CD4-positive, alpha-beta T cell (primary cell): ENCODE measurements at places on chromosomes 12 and 14.

DNA sequence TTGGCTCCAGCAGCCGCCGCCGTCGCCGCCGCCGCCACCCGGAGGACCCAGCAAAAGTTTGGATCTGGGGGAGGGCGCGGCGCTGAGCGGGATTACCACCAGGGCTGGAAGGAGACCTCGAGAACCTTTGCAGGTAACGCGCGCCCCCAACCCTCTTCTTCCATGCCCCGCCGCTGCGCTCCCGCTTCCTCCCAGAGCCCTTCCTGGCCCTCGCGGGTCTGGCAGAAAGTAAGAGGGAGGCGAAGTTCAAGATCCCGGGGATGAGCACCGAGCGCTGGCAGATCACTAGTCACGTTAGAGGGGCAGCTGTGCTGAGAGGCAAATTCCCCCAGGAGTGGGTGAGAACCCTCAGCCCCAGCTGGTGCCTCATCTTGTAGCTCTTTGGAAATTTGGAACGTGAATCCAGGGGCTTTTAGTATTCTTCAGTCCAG lies 3.9 kb downstream of the FLRT2 start:
- DNase-seq: no peak

GRCh38 chr12:109741970-109742703 lies 28.5 kb downstream of the FAM222A start:
- DNase-seq: no peak

GRCh38 chr12:40969796-40970195 lies 218.3 kb upstream of the PDZRN4 start:
- DNase-seq: no peak

DNA sequence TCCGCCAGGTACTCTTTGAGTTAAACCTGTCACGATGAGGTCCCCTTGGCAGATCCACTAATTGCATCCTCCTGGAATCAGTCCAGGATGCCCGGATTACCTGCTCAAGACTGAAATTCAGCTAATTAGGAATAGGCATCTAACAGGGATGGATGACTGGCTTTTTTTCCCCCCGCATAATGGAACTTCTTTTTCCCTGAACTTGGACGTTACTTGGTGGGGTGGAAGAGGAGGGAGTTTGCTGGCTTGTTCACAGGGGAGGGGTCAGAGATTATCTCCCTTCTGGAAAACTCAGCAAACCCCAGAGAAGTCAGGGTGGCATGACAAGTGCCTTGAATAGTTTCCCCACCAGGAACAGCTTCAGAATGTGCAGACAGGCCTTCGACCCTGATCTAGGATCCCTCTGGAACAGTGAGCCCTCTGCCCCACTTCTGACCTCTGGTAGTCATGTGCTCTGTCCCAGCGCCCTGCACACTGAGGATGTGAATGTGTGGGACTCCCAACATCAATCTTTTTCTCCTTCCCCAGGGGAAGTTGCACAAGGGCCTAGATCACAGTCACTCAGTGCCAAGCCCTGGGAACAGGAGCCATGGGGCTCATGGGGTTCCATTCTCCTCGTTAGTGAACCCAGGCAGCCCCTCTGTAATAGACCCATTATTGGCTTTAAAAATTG lies 142.5 kb downstream of the SMOC1 start:
- no peak for DNase-seq

DNA sequence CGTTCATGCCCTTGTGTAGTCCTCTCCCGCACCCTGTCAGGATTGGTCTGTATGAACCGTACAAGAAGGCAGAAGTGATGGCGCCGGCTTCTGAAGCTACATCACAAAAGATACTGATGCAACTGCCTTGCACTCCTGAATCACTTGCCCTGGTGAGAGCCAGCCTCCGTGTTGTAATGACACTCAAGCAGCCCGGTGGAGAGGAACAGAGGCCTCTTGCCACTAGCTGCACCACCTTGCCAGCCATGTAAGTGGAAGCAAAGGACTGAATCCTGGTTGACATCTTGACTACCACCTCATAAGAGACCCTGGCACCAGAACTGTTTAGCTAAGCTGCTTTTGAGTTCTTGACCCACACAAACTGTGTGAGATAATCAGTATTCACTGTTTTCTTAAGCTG lies 266.0 kb downstream of the ERC1 start:
- DNase-seq: no peak

GRCh38 chr12:124694846-124695497 lies 127.6 kb upstream of the NCOR2 start:
- no peak for DNase-seq

DNA sequence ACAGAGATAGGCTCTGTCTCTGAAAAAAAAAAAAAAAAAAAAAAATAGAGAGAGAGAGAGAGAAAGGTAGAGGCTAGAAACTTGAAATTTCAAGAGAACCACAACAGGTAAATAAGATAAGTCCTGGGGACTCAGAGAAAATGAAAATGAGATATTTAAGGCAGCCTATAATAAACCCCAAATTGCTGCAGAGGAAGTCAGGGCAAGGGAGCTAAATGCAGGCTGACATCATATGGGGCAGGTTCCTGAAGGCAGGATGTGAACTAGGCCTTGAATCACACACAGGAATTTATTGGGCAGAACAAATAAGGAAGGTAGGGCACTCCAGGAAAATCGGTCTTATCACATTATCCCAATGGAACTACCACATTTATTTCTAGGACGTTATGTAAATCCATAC lies 54.9 kb upstream of the NUDT4 start:
- DNase-seq: no peak

DNA sequence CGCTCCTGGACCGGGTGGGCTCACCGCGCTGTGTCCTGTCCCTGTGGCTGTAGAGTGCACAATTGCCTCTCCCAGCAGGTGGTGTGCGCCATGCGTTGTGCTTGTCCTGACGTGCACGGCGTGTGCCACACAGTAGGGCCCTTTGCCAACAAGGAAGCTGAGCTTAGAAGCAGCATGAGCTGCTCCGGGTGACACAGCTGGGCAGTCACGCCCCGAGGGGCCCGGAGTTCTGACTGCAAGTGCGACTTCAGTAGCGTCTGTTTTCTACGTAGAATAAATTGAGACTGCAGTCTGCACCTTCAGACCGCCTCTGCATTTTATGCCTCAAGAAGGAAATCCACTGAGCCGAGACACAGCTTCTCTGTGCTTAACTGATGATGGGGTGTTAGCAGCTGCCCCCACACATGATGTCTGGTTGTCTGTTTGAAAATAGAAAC lies 81.6 kb downstream of the ADGRD1 start:
- no peak for DNase-seq

DNA sequence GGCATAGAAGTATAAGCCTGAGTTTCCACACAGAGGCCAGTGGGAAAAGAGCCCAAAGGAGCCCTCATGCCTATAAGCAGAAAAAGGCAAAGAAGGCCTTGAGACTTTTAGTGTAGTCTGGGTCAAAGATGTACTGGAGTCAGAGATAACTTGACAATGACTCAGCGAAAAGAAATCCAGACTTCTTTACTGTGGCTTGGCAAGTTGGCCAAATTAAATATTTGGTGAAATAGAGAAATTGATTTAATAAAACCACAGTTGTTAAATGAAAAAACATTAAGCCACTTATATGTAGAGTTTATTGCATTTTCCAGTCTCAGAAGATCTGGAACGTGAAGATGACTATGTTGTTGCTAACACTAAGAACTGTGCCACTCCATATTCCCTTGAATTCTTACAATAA lies 105.1 kb downstream of the TMTC3 start:
- no peak for DNase-seq

DNA sequence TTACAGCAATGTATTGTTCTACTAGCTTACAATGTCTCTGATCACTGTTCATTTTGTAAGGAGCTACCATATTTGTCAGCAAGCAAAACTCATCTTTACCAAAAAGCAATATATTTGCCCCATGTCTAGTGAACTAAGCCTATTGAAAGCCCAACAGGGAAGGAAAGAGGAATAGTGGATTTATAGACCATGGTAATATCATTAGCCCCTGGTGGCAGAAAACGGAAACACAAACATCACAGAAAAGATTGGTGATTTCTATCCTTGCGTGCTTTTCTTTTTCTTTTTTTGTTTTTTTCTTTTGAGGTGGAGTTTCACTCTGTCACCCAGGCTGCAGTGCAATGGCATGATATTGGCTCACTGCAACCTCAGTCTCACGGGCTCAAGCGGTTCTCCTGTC lies 1562.4 kb upstream of the TMEM132C start:
- no peak for DNase-seq

DNA sequence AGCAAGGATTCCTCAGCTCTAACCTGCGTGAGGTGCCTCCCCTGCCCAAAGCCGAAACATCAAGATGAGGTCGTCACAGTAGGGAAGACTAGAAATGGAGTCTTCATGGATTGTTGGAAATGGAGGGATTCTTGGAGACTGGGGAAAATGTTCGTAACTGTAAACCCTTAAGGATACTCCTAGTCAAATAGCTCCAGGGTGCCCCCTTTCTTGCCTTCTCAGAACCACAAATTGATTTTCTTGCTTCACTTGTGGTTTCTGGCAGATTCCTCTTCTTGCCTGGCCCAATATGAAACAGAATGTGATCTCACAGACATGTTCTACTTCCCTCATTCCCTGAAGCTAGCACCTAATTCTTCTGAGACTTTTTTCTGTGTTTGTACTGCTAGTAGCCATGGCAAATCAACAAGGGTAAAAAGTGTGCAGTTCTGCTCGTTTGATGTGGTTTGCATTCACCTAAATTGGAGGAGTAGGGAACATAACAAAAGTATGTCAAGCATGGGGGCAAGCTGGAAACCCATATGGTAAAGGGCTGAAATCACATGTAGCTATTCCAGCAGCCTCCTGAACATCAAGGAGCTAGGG lies 332.0 kb downstream of the PAWR start:
- no peak for DNase-seq

GRCh38 chr12:93624595-93625294 lies 52.3 kb downstream of the SOCS2 start:
- no peak for DNase-seq

DNA sequence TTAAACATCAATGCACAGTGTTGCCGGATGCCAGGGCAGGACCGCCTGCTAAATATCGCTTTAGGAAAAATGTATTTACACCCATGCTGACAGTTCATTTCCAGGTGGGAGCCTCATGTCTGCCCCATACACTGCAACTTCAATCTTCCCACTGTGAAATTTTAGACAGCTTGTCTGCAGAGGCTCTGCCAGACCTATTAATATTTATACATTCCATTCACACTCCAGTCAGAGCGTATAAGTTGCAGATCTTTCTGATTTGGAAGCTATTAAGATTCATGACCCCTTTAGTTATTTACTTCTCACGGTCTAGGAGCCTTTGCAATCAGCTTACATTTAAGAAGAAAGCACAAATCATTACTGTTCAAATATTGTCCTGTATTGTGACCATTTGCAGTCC lies 357.4 kb downstream of the ATP23 start:
- DNase-seq: no peak

- no peak for DNase-seq
Measured at GRCh38 chr12:23949348-23950209, at the start of gene SOX5. TSS of gene SOX5 (minus strand) at chr12:23949670. CDS start at chr12:23949601, 69 bp downstream.

GRCh38 chr14:33567023-33567728 lies 383.7 kb downstream of the EGLN3 start:
- no peak for DNase-seq

DNA sequence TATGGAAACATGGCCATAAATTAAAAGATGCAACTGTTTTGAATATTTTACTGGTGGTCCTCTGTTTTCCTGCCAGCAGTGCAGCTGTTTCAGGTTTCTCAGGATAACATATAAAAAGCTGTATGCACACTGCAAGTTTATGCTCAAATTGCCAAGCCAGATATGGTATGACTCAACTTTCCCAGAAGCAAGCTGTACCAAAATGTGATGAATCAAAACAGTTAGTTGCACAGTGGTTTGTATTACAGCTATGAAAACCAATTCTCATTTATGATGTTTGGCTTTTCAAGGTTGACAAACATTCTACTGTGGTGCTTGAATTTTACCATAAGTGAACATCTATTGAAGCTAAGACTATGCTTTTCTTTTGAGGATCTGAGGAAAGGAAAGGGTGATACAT lies 15.5 kb downstream of the TRMT5 start:
- DNase-seq: no peak

DNA sequence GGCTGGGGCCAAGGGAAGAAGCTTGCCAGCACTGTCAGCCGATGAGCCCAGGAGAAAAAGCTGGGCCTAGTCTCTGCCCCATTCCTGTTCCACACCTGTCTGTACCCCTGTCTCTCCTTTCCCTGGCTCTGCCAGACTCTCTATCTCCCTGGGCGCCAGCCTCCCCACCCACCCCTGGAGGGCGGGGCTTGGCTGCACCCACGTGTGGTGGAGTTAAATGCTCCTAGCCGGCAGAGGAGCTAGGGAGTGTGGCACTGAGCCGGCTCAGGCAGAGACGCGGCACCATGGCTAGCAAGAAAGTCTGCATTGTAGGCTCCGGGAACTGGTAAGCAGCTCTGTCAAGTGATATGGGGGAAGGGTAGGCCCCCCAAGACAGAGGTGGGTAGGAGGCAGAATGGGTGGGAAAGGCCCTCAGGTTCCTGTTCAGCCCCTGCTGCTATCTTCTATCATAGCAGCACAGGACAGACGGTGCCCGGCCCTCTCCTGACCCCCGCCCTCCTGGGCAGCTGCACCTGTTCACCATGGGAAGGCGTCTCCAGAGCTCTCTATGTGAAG lies at the start of gene GPD1:
TSS of gene GPD1 (plus strand) at position 242 of the 555 bp plus-strand sequence. CDS start at position 285, 43 bp downstream.
- no peak for DNase-seq

- DNase-seq: no peak
Measured at GRCh38 chr12:12691549-12691948, 4.4 kb downstream of the GPR19 start.

DNA sequence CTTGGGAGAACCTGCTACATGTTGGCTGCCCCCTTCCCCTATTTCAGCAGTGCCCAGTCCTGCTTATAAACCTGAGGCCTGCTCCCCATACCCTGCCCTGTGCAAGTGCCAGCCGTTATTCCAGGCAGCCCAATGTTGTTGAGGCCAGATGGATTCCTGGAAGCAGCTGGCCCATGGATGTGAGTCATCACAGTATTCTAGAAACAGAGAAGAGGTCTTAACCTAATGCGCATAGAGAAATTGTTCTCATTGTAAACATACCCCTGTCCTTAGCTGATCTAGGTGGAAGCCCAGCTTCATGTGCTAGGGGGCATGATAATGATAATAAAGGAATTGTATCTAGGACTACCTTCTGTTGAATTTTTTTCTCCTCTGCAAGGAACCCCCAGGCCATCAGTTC lies 69.7 kb downstream of the TSPAN11 start:
- DNase-seq: no peak

DNA sequence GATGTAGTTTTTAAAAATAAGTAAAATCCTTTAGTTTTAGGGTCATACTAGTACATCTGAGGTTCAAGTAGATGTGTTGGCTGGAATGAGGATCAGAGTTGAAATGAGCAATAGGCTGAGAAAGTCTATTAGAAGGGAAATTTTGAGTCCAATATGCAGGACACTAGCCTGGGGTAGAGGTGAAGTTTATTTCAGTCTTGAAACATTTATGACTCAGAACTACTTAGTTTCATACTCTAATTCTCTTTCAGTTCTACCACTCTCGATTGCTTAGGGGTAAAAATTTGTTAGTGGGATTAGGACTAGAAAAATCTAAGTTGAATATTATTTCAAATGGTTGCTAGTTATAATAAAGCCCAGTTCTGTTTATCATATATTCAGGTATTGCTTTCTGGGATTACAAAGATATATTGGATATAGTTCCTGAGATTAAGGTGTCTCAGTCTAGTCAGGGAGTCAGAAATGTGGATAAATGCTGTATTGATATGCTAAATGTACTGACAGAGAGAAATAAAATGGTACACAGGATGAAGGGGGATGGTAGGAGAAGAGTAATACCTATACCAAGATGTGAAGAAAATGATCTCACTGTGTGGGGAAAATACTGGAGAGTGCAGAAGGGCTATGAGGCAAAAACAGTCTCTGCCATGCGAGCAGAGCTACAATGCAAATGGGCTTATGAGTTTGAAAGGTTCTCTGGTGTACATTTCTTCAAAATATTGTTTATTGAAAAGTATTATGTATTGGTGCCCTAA lies 395.8 kb upstream of the FBXO33 start:
- DNase-seq: no peak
